ENCODE measurements at places on chromosomes 6 and 20. TPM values are rescaled to one million over a fixed set of nuclear protein-coding genes. Genes with fewer than 3 reads are reported as not detected.

The PHACTR3 gene
- total RNA-seq = under 0.01 TPM

The SLC17A2 gene
- not detected for total RNA-seq

The MANEA gene
- total RNA-seq = 5.5 TPM

The LST1 gene
- total RNA-seq = not detected

The GTSF1L gene
- total RNA-seq = not detected

The ALDH8A1 gene
- 0.72 TPM for total RNA-seq

The OPRL1 gene
- total RNA-seq = 0.88 TPM

The UCKL1 gene
- 33.5 TPM for total RNA-seq

The HLA-DRA gene
- 0.72 TPM for total RNA-seq

The SIRPB2 gene
- total RNA-seq = not detected

The FOXS1 gene
- 2.0 TPM for total RNA-seq

The CLPSL1 gene
- not detected for total RNA-seq

The RWDD1 gene
- 30.6 TPM for total RNA-seq

The PLCB4 gene
- 5.0 TPM for total RNA-seq

The NOX3 gene
- not detected for total RNA-seq

The ECT2L gene
- total RNA-seq = not detected

The CEBPB gene
- 88.4 TPM for total RNA-seq

The CST2 gene
- not detected for total RNA-seq

The NKX2-4 gene
- total RNA-seq = not detected

The SMLR1 gene
- not detected for total RNA-seq
